ENCODE measurements at places on chromosomes 2 and 18. TPM values are rescaled to one million over a fixed set of nuclear protein-coding genes. Genes with fewer than 3 reads are reported as not detected.

DNA sequence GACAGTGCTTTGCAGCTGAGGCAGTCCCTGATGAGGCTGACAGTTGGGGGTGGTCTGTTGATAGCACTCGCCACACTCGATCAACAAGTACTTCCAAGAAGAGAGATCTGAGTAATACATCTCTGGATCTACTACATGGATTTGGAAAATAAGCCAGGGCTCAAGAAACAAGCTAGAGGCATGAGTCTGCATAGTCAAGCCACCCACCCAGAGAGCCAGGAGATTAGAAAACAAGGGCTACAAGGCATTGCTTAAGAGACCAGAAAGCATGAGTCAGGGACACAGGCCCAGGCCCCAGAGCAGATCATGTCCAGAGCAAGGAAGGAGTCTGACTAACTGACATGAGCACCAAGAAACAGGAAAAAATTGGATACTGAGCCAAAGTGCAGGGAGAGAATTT, 196.9 kb upstream of the CWC22 start:
- H3K27me3 ChIP-seq, result no peaks in the 10 kb centered on the region
- H3K27ac ChIP-seq, result no peak overlapping the region
- no peaks in the 10 kb centered on the region for H3K36me3 ChIP-seq
- DNase-seq, result no peak
- no peaks in the 10 kb centered on the region for H3K4me1 ChIP-seq

The ALKAL2 gene
- total RNA-seq, result 1.7 TPM

GRCh38 chr18:50848991-50849390, 29.2 kb upstream of the MRO start:
- H3K27me3 ChIP-seq, result no peaks in the 10 kb centered on the region
- no peaks in the 10 kb centered on the region for H3K4me1 ChIP-seq
- no peak overlapping the region for H3K4me3 ChIP-seq
- no peak for DNase-seq
- H3K36me3 ChIP-seq, result no peaks in the 10 kb centered on the region

DNA sequence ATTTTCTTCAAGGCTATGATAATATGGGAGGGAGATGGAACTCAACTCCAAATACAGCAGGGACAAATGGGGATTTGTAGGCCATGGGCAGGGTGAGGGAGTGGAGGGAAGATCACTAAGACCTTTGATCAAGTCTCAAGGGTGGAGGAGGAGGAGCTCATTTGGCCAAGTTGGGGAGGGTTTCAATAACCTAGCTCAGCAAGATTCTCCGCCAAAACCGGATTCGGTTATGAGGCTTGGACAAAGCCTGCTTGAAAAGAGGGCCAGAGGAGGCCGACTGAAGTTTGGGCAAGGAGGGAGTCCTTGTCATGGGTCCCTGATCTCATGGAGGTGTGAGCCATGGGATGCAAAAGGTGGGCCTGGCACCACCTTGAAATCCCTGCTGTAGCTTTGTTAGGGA, 68.8 kb downstream of the TSN start:
- H3K27me3 ChIP-seq, result no peaks in the 10 kb centered on the region
- no peak overlapping the region for H3K4me3 ChIP-seq
- H3K36me3 ChIP-seq, result no peaks in the 10 kb centered on the region
- no peaks in the 10 kb centered on the region for H3K4me1 ChIP-seq
- no peak for DNase-seq

DNA sequence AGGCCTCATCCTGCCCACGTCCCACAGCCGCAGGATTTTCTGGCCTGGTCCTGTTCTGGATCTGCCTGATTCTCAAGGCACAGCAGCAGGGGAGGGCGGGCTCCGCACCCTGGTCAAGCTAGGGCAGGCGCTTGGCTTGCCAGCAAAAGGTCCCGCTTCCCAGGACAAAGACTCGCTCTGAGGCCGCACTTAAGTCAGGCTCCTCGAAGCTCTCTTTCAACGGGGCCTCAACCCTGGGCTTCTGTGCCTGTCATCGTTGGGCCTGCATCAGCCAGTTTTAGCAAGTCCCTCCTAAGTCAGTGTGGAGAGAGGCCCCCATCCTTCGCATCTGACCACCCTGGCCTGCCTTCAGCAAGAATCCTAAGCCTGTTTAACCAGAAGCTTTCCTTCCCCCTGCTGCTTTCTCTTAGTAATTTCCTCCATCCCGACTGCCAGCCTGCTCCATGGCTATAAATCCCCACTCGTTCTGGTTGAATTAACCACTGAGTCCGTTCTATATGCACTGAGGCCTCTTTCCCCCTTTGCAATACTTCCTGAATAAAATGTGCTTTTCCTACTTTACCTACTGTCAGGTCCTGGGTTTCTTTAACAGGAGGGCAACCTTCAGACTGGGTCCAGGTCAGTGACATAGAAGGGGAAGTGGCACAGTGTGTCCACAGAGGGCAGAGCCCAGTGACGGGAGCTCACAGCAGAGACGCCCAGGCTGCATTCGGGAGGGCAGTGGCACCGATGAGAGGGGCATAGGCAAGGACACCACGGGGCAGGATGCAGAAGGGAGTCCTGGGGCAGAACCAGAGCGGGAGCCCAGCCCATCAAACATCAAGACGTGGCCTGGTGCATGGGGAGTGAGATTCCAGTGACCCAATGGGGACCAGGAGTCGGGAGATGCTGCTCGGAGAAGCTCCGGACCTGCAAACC, 62.7 kb downstream of the SP110 start:
- H3K27me3 ChIP-seq, result no peaks in the 10 kb centered on the region
- no peaks in the 10 kb centered on the region for H3K36me3 ChIP-seq
- H3K4me3 ChIP-seq, result no peak overlapping the region
- H3K4me1 ChIP-seq, result peaks cover 6% of the 10 kb centered on the region
- no peak overlapping the region for H3K27ac ChIP-seq

- no peak overlapping the region for H3K4me3 ChIP-seq
- H3K27me3 ChIP-seq, result no peaks in the 10 kb centered on the region
- H3K4me1 ChIP-seq, result peaks cover 7% of the 10 kb centered on the region
- peaks cover 5% of the 10 kb centered on the region for H3K36me3 ChIP-seq
- H3K27ac ChIP-seq, result no peak overlapping the region
- no peak for DNase-seq
Measured at GRCh38 chr2:180985771-180986395, 5.5 kb downstream of the UBE2E3 start.

The COL3A1 gene
- total RNA-seq, result not detected

GRCh38 chr2:43519643-43520221, 76.1 kb downstream of the THADA start:
- no peak for DNase-seq
- no peaks in the 10 kb centered on the region for H3K36me3 ChIP-seq
- no peak overlapping the region for H3K4me3 ChIP-seq
- no peaks in the 10 kb centered on the region for H3K27me3 ChIP-seq
- no peak overlapping the region for H3K27ac ChIP-seq
- H3K4me1 ChIP-seq, result no peaks in the 10 kb centered on the region

DNA sequence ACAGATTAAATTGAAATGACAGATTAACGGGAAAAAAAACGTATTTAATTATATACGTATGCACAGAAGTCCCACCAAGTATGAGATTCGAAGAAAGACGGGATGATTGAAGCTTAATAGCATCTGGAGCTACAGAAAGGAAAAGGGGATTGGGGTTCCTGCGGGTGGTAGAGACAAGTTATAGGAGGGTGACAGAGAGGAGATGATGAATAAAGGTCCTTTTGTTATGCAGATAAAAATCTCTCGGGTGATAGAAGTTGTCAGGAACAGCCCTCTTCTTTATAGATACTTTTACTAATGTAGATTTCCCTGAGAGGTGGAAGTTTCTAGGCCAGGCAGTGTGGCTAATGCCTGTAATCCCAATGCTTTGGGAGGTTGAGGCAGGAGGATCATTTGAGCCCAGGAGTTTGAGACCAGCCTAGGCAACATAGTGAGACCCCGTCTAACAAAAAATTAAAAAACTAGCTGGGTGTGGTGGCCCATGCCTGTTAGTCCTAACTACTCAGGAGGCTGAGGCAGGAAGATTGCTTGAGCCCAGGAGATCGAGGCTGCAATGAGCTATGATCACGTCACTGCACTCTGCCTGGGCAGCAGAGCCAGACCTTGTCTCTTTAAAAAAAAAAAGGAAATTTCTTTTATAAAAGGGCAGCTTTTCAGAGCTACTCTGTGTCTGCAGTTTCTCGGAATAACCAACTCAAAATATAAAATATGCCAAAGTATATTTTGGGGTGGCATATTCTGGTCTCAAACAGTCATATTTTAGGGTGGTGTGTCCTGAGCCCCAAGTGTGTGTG, 113.0 kb downstream of the STPG4 start:
- peaks cover 15% of the 10 kb centered on the region for H3K4me1 ChIP-seq
- H3K27me3 ChIP-seq, result no peaks in the 10 kb centered on the region
- peaks cover 34% of the 10 kb centered on the region for H3K36me3 ChIP-seq
- no peak overlapping the region for H3K4me3 ChIP-seq

The NT5C1B gene
- total RNA-seq, result not detected

GRCh38 chr18:23935804-23936203, 78.8 kb upstream of the TTC39C start:
- H3K27me3 ChIP-seq, result no peaks in the 10 kb centered on the region
- no peaks in the 10 kb centered on the region for H3K36me3 ChIP-seq
- peak; percentile 57 for DNase-seq
- no peak overlapping the region for H3K4me3 ChIP-seq

- H3K27ac ChIP-seq, result no peak overlapping the region
- H3K27me3 ChIP-seq, result no peaks in the 10 kb centered on the region
- H3K36me3 ChIP-seq, result no peaks in the 10 kb centered on the region
- H3K4me3 ChIP-seq, result no peak overlapping the region
Measured at GRCh38 chr2:236790963-236791362, 221.3 kb downstream of the ACKR3 start.

- H3K27ac ChIP-seq, result no peak overlapping the region
- H3K36me3 ChIP-seq, result no peaks in the 10 kb centered on the region
- no peak overlapping the region for H3K4me3 ChIP-seq
- H3K4me1 ChIP-seq, result no peaks in the 10 kb centered on the region
Measured at GRCh38 chr2:39659765-39660611, 5.7 kb upstream of the TMEM178A start.

The TUBA4B gene
- total RNA-seq, result not detected

GRCh38 chr18:62325806-62326645, 916 bp downstream of the TNFRSF11A start:
- peaks cover 57% of the 10 kb centered on the region for H3K4me1 ChIP-seq
- H3K36me3 ChIP-seq, result no peaks in the 10 kb centered on the region
- peak overlapping the region; percentile 56 for H3K4me3 ChIP-seq
- peak; percentile 28 for DNase-seq
- H3K27ac ChIP-seq, result peak overlapping the region; percentile 1

GRCh38 chr2:61750624-61751023, 103.2 kb downstream of the FAM161A start:
- DNase-seq, result no peak
- no peak overlapping the region for H3K27ac ChIP-seq
- no peaks in the 10 kb centered on the region for H3K4me1 ChIP-seq
- H3K27me3 ChIP-seq, result no peaks in the 10 kb centered on the region
- no peaks in the 10 kb centered on the region for H3K36me3 ChIP-seq
- no peak overlapping the region for H3K4me3 ChIP-seq

DNA sequence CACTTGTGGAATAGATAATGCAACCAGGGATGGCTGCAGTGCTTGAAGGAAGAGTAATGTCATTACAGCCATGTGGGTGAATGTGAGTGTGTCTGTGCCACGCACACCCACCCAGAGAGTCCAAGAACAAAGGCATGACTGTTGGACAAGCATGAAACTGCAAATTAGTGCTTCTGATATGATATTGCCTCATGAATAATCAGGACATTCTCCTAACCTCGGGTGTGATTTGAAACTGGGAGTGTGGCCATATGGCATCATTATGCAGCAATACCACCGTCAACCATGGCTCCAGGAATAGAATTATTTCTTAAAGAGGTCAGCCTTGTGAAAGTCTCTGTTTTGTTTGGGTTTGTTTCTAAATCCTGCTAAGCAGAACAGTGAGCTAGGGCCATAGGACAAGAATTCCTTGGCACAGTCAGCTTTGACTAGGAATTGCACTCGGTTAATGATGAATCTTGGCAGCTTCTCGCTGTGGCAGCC, 678.0 kb upstream of the RAB6C start:
- no peaks in the 10 kb centered on the region for H3K4me1 ChIP-seq
- H3K27me3 ChIP-seq, result no peaks in the 10 kb centered on the region
- H3K36me3 ChIP-seq, result no peaks in the 10 kb centered on the region
- H3K27ac ChIP-seq, result no peak overlapping the region
- no peak for DNase-seq

The PDE1A gene
- not detected for total RNA-seq

- H3K4me1 ChIP-seq, result no peaks in the 10 kb centered on the region
- no peaks in the 10 kb centered on the region for H3K36me3 ChIP-seq
- H3K27me3 ChIP-seq, result no peaks in the 10 kb centered on the region
- H3K27ac ChIP-seq, result no peak overlapping the region
Measured at GRCh38 chr2:102848366-102848839, 86.6 kb downstream of the TMEM182 start.

GRCh38 chr2:70990216-70990615, 4.5 kb downstream of the TEX261 start:
- peaks cover 24% of the 10 kb centered on the region for H3K4me1 ChIP-seq
- H3K27me3 ChIP-seq, result no peaks in the 10 kb centered on the region
- no peak overlapping the region for H3K27ac ChIP-seq
- H3K4me3 ChIP-seq, result no peak overlapping the region
- H3K36me3 ChIP-seq, result peaks cover 40% of the 10 kb centered on the region
- DNase-seq, result no peak

DNA sequence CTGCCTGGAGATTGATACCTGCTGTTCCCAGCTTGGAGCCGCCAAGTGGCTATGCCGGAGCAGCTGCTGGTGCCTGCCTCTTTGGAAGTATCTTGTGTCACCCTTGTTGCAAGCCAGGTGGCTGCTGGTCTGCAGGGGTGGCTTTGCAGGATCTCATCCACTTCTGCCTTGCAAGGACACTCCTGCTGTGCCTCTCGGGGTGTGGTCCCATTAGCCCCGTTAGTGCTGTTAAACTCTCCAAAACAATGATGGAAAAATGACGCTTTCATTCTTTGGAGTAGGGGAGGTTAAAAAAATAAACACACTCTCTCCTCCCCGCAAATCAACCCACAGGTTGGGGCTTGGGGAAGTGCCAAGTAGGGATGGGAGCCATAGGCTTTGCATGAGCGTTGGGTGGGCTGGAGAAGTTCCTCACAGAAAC, 352.8 kb downstream of the RNF144A start:
- H3K27ac ChIP-seq, result no peak overlapping the region
- no peak for DNase-seq
- no peaks in the 10 kb centered on the region for H3K36me3 ChIP-seq

- H3K36me3 ChIP-seq, result no peaks in the 10 kb centered on the region
- H3K4me1 ChIP-seq, result no peaks in the 10 kb centered on the region
- no peak overlapping the region for H3K27ac ChIP-seq
- no peak overlapping the region for H3K4me3 ChIP-seq
- no peaks in the 10 kb centered on the region for H3K27me3 ChIP-seq
- no peak for DNase-seq
Measured at GRCh38 chr2:187709065-187709464, 154.8 kb upstream of the TFPI start.

DNA sequence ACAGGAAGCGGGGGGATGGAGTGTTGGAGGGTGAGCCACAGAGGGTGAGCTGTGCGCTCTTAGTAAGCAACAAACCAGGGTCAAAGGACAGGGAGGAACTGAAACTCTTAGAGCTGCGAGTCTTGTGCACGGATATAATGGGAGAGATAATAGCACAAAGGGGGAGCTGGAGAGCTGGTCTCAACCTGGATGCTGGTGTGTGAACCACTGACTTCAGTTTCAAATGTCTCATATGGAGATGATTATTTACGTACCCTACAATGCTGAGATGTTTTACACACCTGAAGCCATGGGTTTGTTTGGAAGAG, 35.9 kb downstream of the PTGR3 start:
- H3K27me3 ChIP-seq, result no peaks in the 10 kb centered on the region
- H3K36me3 ChIP-seq, result no peaks in the 10 kb centered on the region
- H3K4me3 ChIP-seq, result no peak overlapping the region
- DNase-seq, result peak; percentile 35

The CLEC4F gene
- total RNA-seq, result 1.4 TPM

The TLX2 gene
- total RNA-seq, result 0.45 TPM

The TTN gene
- 4.2 TPM for total RNA-seq

The MSGN1 gene
- total RNA-seq, result not detected

The SERPINB12 gene
- not detected for total RNA-seq

The TNFAIP6 gene
- 0.83 TPM for total RNA-seq
